ENCODE measurements at places on chromosomes 7 and 10. TPM values are rescaled to one million over a fixed set of nuclear protein-coding genes. Genes with fewer than 3 reads are reported as not detected.

The CUBN gene
- 3.5 TPM for total RNA-seq

The GPR85 gene
- 4.8 TPM for total RNA-seq

GRCh38 chr7:127382301-127383085 lies 10.0 kb downstream of the ZNF800 start:
- DNase-seq, result no peak

- no peak for DNase-seq
Observed at GRCh38 chr7:7231865-7232264, 49.5 kb downstream of the C1GALT1 start.

DNA sequence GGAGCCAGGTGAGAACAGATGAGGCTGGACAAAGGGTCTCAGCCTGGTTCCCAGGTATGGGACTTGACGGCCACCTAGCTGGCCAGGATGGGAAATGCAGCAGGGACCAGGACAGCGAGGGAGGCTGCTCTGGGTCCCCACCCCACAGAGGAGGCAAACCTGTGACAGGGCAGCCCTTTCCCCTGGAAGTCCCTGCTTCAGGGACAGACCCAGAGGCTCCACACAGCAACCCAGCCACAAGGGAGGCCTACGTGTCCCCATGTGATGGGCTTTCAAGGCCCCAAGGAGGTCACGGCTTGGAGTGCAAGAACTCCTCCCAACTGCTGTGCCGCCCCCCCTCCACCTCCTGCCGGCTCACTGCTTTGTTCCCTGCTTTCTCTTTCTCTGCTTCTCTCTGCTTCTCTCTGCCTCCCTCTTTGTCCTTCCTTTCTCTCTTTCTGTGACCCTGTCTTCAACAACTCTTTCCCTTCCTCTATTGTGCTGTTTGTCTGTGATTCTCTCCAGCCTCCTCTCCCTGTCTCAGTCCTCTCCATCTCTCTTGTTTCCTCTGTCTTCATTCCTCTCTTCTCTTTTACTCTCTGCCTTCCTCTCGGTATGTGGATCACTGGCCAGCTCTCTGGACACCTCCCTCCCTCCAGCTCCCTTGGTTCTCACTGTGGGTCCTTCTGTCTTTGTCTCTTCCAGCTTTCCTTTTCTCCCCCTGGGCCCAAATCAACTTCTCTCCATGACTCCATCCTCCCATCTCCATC lies 9.6 kb upstream of the EIF5AL1 start:
- DNase-seq, result peak; percentile 35

DNA sequence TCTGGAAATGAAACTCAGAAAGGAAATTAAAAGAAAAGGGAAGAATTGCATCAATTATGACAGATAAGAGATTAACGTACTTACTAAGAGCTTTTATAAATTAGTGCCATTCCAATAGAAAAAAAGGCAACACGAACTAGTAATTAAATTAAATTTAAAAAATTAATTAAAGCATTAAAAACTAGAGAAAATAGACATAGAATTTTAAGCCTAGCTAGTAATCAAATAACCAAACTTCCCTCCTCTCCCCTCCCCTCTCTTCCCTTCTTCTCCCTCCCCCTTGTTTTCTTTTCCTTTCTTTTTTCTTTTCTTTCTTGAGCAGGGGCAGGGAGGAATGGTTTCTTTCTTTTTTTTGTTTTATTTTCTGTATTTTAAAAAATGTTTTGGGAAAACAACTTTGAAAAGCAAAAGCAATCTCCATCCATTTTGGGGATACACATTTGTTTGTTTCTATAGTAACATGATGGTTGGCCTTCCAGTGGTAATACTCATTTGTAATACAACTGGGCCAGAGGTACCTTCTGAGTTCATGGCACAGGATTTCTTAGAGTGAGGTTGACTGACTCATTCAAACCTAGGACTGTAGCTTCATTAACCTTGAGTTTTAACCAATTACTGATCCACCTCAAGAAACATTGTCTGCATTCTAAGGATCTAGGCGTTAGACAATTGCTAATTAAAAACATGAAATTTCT lies 132.6 kb downstream of the ST7 start:
- DNase-seq, result no peak

GRCh38 chr10:60262647-60263126 lies 127.0 kb downstream of the ANK3 start:
- DNase-seq, result no peak

DNA sequence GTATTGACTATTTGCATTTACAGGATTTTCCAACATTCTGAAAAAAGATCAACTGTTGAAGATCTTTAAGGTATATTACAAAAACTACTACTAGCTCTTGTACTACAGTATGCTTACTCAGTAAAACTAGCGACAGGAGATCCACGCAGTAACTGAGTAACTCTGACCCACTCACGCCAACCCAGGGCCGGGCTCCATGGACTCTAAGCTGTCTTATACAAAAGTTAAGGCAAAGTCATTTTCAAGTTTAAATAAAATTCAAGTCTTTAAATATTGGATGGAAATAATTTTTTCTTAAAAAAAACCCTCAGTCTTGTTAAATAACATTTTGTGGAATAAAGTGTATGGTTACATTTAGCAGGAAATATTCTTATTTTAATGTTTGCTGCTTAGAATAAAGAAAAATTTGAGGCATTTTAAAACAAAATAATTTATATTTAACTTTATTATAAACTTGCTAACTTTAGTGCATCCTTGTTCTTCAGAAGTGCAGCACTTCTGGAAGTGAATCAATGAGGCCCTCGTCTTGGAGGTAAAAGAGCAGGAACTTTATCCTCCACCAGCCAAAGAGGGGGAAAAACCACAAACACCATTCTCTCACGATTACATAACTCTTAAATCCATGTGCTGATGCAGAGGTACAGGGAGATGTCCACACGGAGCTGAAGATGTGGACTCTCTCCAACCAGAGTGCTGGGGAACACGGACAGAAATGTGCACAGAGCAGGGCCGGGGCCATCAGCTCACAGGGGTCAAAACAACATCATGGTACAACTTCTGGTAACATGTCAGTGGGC lies 119.9 kb downstream of the LARP4B start:
- DNase-seq, result no peak

- DNase-seq, result no peak
Observed at GRCh38 chr10:132836832-132837540, 51.0 kb upstream of the NKX6-2 start.

GRCh38 chr10:108411894-108412293 lies 1247.4 kb upstream of the SORCS1 start:
- DNase-seq, result no peak

DNA sequence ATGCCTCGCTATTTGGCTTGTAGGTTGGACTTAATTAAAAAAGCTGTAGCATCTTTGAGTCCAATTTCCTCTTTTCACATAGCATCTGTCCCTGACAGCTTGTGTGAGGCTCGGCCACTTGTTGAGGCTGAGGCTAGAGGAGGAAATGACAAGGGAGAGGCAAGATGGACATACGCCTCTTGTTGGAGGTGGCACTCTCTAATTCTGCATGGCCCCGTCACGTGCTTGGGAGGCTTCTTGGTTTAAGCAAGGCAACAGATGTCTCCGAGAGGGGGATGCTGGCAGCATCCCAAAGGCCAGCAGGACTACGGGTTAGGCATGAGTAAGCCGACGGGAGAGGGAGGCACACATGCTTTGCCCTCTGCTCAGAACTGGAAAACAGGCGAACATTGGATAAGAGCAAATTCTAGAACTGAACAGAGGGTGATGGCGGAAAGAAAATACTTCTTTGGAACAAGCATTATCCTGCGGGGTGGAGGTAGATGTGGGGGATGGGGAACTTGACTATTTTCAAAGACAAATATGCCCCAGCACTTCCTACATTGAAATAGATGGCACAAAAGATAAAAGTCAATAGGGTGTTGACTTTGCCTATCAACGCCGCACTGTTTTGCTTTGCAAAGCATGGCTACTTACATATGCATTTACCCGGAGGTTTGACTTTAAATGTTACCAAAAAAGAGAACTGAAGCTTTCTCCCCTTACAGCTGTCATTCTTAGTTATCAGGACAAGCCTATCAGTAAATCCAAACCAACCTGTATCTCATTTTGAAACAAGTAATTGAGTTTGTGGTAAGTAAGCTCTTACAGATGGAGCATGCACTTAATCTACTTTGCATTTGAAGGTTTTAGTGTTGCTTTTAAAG lies 94.8 kb downstream of the CHN2 start:
- no peak for DNase-seq

Measured in uterus (tissue), 4 donors.